Stomach (tissue), 19 donors: ENCODE measurements at places on chromosomes 6 and 20. TPM values are rescaled to one million over a fixed set of nuclear protein-coding genes. Genes with fewer than 3 reads are reported as not detected.

DNA sequence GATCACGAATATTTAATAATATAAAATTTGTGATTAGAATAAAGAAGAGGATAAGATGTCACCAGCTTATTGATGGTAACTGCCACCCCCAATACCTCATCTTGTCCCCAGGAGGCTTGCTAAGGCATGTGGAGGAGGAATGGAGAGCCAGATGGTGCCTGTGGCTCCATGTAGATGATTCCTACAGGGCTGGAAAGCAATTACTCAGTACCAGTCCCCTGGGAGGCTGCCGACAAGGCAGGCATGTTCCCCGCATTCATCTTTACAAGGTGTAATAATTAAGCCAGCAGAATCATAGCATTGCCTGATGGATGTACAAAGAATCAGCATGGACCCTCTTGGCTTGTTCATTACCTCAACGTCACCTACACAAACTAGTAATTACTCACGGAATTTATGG, 155.3 kb downstream of the PLCB1 start:
- DNase-seq: no peak

DNA sequence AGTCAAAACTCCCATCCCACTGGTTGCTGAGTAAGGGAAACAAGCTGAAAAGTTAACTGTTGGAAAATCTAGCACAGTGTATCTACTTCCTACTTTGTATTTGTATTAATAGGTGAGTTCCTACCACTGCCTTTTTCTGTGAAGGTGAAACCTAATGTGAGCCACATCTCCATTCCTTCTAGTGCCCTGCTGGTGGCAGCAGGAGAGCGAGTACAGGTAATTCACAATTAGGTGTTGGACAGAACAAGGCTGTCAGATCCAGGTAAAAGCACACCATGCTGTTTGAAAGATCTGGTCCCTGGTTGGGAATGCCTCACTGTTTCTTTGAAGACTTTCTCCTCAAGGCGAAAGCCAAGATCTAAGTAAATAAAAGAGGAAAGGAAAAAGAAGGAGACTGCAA, 528.4 kb downstream of the PKHD1 start:
- DNase-seq: peak; percentile 27

DNA sequence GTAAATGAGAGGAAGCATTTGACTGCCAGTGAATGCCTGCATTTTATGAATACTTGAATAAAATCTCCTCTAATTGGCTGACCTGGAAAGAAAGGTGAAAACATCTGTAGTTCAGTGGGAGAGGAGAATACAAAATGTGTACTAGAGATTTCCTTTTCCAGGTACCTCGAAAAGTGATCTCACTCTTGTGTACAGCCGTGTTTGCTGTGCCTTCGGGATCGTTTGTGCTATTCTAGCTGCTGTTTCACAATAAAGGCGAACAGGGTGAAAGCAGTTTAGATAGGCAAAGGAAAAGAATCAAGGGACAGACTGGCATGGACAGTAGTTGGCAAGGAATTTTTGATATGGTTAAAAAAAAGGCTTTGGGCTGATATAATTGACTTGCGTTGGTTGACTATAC, 112.3 kb downstream of the ARID1B start:
- no peak for DNase-seq

GRCh38 chr20:6657111-6657510, 110.4 kb upstream of the BMP2 start:
- no peak for DNase-seq

- peak; percentile 49 for DNase-seq
Measured at GRCh38 chr20:53829255-53829723, 235.7 kb upstream of the ZNF217 start.

DNA sequence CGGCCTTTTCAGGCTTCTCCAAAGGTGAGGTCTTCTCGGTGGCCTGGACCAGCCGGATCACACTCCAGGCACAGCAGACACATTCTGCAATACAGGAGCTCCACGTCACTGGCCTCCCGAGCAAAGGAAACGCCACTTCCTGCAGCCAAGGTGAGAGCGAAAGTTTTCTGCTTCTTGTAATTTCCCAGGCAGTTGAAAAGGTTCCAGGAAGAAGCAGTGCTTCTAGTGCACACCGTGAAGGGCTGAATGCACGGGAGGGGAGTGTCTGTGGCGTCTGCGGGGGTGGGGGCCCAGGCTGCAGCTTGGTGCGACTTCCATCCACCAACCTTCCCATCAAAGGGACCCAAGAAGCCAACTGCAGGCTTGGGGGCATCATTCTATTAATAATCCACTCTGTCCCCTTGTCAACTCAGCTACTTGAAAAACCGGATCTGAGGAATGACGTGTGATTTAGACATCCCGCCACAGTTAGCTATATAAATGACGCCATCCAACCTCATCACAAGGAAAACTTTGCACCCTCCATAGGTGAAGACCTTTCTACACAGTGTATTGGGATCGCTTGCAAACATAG, 61.1 kb downstream of the NFATC2 start:
- peak; percentile 57 for DNase-seq

- no peak for DNase-seq
Measured at GRCh38 chr6:115729036-115729435, 331.7 kb downstream of the FRK start.

- no peak for DNase-seq
Measured at GRCh38 chr6:71727632-71728294, 158.6 kb upstream of the RIMS1 start.

DNA sequence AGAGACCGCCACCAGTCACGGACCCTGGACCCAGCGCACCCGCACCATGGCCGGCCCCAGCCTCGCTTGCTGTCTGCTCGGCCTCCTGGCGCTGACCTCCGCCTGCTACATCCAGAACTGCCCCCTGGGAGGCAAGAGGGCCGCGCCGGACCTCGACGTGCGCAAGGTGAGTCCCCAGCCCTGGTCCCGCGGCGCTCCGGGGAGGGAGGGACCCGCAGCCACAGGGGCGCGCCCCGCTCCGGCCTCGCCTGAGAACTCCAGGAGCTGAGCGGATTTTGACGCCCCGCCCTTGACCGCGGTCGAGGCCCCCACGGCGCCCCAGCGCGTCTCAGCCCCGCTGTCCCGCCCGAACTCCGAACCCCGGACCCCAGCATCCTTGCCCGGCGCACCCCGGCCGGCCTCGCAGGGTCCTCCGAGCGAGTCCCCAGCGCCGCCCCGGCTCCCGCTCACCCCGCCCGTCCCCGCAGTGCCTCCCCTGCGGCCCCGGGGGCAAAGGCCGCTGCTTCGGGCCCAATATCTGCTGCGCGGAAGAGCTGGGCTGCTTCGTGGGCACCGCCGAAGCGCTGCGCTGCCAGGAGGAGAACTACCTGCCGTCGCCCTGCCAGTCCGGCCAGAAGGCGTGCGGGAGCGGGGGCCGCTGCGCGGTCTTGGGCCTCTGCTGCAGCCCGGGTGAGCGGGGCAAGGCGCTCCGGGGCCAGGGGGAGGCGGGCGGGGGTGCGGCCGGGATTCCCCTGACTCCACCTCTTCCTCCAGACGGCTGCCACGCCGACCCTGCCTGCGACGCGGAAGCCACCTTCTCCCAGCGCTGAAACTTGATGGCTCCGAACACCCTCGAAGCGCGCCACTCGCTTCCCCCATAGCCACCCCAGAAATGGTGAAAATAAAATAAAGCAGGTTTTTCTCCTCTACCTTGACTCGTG, at the start of gene OXT:
OXT (plus strand) TSS at position 11 of the 920 bp plus-strand sequence; CDS start at position 47, 36 bp downstream.
- DNase-seq: no peak

- DNase-seq: no peak
Measured at GRCh38 chr6:107386340-107386739, 73.0 kb downstream of the PDSS2 start.

- DNase-seq: peak; percentile 27
Measured at GRCh38 chr20:10476319-10476724, 41.2 kb downstream of the SLX4IP start.

DNA sequence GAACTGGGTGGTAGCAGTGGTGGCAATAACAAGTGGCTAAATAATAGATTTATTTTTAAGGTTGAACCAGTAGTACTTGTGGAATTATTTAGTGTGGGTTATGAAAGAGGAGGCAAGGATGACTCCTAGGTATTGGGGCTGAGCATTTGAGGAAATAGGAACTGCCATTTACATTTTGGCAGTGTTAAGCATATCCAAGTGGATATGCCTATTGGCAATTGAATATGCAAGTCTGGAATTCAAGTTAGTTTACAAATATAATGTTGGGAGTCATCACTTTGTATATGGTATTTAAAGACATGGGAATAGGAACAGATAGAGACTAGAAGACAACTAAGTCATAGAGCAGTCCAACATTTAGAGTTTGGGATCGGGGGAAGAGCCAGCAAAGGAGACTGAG, 25.9 kb downstream of the PEX3 start:
- no peak for DNase-seq

- DNase-seq: no peak
Measured at GRCh38 chr20:42678895-42679294, 510.8 kb downstream of the PTPRT start.

DNA sequence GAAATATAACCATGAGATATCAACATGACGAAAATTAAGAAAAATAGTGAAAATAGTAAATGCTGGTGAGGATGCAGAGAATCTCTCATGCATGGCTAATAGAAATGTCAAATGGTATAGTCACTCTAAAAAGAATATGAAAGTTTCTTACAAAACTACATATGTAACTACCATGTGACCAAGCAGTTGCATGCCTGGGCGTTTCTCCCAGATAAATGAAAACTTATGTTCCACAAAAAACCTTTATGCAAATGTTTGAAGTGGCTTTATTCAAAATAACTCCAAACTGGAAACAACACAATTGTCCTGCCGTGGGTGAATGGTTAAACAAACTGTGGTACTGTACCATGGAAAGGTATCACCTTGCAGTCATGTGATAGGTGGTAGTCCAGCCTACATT, 112.4 kb downstream of the HDGFL1 start:
- DNase-seq: no peak

GRCh38 chr6:163999475-164000125, 585.1 kb downstream of the QKI start:
- no peak for DNase-seq

- DNase-seq: no peak
Measured at GRCh38 chr20:11155156-11155756, 481.5 kb upstream of the JAG1 start.

DNA sequence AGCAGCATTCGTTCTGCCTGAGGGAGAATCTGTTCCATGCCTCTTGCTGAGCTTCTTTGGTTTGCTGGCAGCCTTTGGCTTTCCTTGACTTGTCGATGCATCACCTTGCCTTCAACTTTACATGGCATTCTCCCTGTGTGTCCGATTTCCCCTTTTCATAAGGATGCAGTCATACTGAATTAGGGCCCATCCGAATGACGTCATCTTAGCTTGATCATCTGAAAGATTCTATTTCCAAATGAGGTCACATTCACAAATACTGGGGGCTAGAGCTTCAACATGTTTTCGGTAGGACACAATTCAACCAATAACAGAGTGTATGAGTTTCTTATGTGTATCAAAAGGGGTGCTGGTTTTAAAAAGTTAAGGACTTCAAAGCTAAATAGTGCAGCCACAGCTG, 27.8 kb upstream of the HECA start:
- no peak for DNase-seq

DNA sequence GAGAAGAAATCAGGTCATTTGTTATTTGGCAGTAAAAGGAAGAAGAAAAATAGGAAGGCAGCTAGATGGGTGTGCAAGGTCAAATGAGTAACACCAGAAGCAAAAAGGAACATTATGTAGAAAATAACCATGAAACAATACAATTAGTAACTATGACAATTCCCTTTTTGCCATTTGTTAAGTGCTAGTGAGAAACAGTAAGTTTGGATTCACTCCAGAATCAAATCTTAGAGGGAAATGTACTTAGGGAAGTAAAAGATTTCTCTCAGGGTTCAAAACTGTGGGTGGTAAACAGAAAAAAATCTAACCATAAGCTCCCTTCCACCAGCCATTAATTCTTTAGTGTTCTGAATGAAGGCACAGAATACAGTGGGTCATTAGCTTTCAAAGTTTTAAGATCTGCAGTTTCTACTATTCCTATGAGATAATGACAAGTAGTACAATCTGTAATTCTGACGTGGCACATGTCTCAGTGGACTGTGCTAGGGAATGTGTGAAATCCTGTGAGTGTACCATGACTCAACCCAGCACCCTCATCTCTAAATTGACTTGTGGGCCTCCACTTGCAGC, 17.1 kb downstream of the REPS1 start:
- no peak for DNase-seq

- DNase-seq: no peak
Measured at GRCh38 chr20:25675161-25675560, 21.5 kb downstream of the ZNF337 start.

DNA sequence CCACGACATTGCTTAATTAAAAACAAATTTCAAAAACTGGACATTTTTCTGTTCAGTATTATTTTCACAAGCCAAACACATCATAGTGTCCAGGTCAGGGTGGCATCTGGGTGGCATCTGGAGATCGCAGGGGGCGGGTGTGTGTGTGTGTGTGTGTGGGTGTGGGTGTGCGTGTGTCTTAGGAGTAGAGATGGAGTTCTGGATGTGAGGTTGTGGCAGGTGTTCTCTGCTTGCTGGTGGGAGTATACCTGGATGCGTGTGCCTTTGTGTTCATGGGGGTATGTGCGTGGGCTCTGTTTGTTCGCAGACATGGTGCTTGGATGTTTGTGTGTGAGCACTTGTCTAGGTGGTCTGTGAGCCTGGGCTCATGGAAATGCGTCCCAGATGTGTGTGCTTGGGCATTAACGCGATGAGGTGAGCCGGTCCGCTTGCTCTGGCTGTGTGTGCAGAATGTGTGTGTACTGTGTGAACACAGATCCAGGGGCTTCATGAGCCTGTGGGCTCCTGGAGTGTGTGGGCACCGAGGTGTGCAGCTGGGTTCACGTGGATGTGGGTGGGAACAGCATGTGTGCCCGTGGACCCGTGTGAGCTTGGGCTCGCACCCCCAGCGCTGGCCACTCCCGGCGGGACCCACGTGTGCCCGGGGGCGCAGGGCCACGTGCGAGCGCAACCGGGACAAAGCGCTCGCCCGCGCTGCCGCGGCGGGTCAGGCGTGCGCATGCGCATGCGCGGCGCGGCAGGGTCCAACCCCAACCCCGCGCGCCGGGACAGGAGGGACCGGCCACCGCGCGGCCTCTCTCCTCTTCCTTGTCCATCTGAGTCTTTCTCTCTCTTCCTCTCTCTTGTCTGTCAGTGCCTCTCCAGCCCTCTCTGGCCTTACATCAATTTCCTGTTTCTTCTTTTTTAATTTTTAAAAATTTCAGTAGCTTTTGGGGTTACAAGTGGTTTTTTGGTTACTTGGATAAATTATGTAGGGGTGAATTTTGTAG, 60.4 kb downstream of the SRC start:
- DNase-seq: peak; percentile 80

Gene ATP9A
- total RNA-seq: 32.7 TPM

Gene PNLDC1
- not detected for total RNA-seq

Gene DXO
- total RNA-seq: 18.3 TPM

Gene LY6G6C
- not detected for total RNA-seq

Gene RAB5IF
- total RNA-seq: 35.0 TPM

Gene FLRT3
- 38.2 TPM for total RNA-seq
